ENCODE measurements at places on chromosomes 4 and X. TPM values are rescaled to one million over a fixed set of nuclear protein-coding genes. Genes with fewer than 3 reads are reported as not detected.

DNA sequence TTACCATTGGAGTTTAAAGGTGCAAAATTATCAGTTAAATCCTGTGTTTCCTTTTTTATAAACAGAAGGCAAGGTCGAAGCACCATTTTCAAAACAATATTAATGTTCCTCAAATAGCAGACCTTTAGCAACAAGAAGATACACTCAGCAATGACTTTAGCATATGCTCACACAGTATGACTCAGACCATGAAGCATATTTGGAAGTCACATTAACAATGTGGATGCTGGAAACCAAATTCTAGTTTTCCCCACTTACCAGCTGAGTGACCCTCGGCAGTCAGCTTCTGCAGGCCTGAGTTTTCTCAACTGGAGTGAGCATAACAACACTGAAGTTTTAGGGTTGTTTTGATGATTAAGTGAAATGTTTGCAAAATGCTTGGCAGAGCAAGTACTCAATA, 130.5 kb downstream of the ANK2 start:
- no peak for DNase-seq

- no peak for DNase-seq
These were observed 710.0 kb downstream of the IL1RAPL1 start for GRCh38 chrX:29297171-29297800.

GRCh38 chrX:47316276-47317025, 53.9 kb upstream of the ZNF157 start:
- DNase-seq: no peak

DNA sequence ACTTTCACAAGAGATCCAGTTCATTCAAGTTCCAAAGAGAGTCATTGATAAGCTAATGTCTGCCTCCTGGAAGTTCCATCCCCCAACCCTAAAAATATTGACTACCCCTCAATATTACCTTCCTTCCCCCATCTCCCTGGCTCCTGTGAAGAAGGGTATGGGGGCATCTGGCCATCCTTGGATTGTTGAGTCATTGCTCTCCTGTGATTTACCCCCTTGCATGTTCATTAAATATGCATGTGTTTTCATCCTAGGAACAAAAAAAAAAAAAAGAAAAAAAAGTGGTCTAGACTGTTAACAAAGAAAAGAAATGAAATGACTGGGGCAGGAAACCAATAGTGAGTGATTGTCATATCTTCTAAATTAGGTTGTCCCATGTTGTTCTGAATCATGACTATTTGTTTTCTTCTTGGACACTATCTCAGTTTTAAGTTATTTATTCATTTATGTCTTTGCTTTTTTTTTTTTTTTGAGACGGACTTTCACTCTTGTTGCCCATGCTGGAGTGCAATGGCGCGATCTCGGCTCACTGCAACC, 51.9 kb upstream of the HUWE1 start:
- no peak for DNase-seq

DNA sequence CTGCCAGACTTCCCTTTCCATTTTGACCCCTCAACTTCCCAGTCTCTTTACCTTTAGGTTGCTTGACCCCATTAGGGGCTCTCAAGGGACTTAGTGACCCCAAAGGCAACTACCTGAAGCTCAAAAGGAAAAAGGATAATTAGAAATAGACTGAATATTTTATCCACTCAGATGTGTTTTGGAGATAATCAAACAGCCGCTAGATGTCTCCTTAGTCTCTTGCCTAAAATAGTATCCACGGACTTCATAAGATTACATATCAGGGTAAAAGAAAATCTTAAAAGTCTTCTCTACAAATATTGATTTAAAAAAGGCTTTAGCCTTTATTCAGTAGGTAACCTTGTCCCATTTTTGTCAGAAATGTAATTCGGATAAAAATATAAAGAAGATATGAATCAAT, 21.0 kb upstream of the RHOXF2 start:
- no peak for DNase-seq

- no peak for DNase-seq
These were observed 36.2 kb downstream of the NHS start for GRCh38 chrX:17411205-17411604.

TCEAL2 gene
- total RNA-seq: 0.27 TPM
